ENCODE measurements at places on chromosomes 13 and 19.

GRCh38 chr19:10678813-10679212 lies 22.4 kb upstream of the QTRT1 start:
- no peak for DNase-seq

DNA sequence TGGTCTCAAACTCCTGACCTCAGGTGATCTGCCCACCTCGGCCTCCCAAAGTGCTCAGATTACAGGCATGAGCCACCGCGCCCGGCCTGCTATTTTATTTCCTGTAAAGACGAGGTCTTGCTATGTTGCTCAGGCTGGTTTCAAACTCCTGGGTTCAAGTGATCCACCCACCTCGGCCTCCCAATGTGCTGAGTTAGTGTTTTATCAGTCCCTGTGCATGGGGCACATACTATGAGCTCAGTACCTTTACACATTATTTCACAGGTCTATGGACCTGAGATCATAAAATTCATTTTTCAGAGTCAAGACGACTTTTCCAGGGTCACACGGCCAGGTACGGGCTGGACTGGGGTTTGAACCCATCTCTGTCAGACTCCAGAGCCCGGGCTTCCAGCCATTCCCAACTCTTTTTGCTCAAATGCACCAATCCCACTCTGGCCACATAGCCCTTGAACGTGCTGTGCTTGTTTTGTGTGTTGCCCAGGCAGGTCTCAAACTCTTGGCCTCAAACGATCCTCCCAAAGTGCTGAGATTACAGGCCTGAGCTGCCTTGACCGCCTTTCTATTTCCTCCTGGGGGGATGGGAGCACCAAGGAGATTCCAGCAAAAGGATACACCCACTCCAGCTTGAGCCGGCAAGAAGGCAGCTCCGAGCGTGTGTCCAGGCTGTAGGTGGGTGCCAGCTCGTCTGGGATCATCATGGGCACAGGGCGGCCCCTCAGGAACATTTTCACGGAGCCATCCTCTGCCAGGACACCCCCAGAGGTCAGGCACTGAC lies 1.1 kb downstream of the EML2 start:
- peak; percentile 45 for DNase-seq

GRCh38 chr13:77925616-77926015 lies 7.0 kb upstream of the EDNRB start:
- no peak for DNase-seq

DNA sequence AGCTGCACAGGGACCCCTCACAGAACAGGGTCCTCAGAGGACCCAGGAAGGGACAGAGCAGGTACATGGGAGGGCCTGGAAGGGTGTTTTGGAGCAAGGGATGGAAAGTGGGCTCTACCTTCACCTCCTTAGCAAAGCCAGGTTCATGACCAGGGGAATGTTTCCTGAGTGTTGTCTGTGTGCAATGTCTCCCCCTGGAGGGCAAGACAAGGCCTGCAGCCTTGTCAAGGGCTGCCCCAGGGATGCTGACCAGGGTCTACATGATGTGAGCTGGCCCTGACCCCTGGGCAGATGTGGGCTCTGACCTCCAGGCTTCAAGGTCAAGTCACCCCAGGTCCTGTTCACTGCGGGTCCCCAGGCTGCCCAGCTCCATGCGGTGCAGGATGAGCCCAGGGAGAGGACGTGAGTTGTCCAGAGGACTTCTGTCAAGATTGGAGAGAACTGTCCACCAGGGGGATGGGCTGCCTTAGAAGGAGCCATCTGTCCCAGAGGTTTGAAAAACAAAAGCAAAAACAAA lies 1.0 kb upstream of the CEACAM1 start:
- peak; percentile 41 for DNase-seq

- DNase-seq, result no peak
These were observed 3.3 kb downstream of the DOT1L start for GRCh38 chr19:2166741-2167738.

- no peak for DNase-seq
These were observed 156.4 kb downstream of the KCTD15 start for GRCh38 chr19:33953023-33953422.

GRCh38 chr13:50866817-50867636 lies 23.5 kb upstream of the DLEU7 start:
- peak; percentile 10 for DNase-seq

DNA sequence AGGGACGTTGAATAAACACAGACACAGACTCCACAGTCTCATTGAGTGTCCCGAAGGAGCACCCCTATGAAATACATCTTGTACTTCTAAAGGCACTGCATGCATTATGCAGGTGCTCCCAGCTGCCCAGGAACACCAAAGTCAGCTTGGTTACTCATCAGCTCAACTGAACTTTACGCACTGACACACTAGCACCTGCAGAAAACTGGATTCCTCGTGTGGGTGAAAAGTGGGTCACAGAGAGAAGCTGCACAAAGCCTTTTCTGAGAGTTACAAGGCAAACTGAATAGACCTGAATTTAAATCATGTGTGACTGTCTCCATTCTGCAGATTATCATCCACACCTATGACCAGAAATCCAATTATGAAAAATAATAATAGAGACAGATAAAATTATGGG lies 527.5 kb upstream of the NBEA start:
- DNase-seq, result no peak

DNA sequence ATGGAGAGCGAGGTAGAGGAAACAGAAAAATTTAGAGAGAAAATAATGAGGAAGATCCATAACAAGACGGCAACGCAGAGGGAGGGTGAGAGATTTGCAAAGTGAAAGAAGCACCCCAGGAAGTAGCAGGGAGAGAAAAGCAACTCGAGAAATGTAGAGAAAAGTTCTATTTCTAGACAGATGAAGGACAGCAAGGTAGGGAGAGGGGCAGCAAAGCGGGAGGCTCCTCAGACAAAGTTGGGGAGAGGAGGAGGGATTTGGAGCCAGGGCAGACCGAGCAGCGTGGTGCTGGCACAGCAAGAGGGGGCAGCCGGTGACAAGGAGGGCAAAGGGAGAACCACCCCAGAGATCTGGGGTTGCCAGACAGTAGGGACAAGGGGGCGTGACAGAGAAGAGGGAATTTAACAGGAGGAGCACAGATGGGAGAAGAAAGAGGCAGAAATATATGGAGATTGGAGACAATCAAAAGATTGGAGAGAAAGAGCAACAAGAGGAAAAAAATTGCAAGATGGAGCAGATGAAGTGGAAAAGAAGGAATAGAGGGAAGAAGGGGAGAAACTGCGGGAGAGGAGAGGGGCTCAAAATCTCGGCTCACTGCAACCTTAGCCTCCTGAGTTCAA lies 989 bp downstream of the ZNF766 start:
- DNase-seq, result no peak

DNA sequence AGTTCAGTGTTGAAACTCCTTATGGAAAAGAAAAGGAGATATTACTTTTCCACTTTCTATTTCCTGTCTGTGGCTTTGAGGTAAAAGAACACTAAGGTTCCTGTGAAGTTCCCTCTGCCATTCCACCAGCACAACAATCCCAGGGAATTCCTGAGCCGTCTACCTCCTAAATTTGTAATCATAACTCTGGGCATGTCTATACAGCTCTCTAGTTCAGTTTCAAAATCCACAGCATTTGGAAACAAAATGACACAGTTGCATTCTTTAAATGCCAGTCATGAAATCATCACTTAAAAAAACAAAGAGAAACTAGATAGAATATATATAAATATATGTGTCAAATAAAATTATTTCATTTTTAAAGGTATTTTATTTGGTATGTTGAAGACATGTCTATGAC lies 9.0 kb upstream of the THSD1 start:
- peak; percentile 67 for DNase-seq

DNA sequence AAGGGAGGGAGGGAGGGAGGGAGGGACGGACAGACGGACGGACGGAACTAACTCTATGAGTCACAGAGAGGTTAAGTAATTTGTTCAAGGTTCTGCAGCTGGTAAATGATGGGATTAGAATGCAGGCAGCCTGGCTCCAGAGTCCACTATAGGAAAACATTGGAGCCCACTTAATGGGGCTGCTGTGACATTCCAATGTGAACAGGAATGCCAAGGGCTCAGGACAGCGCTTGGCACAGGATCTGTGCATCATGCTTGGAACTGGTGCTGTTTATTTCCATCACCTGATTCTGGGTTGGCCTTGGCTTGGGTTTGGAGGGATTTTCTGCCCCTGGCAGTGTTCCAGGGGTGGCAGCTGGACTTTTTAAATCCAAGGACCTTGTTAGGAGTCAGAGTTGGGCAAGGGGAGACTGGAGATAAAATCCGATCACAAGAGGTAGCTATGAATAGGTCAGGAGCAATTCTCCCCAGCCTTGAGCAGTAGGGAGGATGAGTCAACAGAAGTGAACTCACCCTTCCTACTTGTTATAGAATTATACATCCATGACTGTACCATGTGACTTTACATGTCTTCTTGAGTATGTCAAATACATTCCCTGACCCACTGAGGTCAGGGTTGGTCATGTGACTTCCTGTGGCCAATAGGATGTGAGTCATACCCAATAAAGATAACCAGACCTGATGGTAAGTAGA lies 7.8 kb upstream of the HIF3A start:
- peak; percentile 91 for DNase-seq

DNA sequence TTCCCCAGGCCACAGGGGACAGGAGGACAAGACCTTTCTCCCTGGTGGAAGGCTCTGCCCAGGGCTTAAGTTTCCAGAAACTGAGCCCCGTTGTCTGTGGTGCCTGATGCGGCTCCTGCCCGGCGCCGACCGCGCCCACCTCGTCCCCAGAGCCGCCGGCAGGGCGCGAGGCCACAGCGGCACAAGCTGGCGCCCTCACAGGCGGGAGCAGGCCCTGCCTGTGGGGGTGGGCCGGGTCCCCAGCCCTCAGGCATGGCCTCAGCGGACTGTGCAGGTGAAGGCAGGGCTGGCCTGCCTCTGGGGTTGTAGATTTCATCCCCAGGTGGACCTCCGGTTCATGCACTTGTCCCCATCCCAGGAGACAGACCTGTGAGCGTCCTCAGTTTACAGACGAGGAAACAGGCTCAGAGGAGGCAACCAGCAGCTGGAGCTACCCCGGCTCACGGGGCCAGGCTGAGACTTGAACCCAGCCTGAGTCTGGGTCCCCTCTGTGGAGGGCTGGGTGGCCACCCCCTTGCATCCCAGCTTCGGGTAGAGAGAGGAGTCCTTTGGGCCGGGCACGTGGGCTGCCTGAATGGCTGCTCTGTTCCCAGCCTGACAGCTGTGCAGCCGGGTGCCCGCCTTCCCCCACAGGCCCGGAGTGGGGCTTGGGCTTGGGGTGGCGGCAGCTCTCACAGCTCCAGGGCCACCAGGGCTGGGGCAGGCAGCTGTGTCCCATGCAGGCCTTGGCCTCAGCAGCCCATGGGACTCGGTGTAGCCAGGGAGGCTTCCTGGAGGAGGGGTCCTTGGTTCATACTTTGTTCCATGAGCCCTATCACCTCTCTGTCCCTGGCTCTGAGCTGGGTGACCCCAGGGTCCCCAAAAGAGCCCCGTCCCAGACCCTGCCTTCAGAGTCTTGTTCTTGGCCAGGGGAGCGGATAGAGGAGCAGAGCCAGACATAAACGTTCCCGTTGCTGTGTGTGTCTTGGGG lies 26.8 kb downstream of the PIAS4 start:
- DNase-seq, result no peak

DNA sequence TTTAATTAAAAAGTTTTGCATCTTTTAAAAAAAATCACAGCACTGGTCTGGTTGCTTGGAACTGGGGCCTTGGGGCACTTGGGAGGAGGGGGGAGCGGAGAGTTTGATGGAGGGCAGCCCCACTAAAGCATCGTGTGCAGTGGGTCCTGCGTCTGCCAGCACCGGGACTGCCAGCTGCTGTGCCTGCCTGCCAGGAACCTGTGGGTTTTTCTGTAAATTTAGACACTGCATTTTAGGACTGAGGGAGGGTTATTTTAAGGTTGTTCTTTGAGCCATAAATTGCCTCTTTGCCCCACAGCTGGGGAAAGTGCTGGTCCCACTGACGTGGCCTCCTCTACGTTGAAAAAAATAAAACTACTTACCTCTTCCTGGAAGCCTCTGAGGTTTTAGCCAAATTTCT lies 2.9 kb downstream of the KLF2 start:
- no peak for DNase-seq
